ENCODE measurements at places on chromosomes 5 and 9. TPM values are rescaled to one million over a fixed set of nuclear protein-coding genes. Genes with fewer than 3 reads are reported as not detected.

ENHO gene
- not detected for total RNA-seq

MCCC2 gene
- total RNA-seq, result 10.6 TPM

IPO11 gene
- total RNA-seq, result 32.6 TPM

UBE2QL1 gene
- total RNA-seq, result 0.11 TPM

SV2C gene
- not detected for total RNA-seq

CBY3 gene
- total RNA-seq, result not detected

RNF180 gene
- 3.4 TPM for total RNA-seq

OR2V1 gene
- total RNA-seq, result not detected

MED27 gene
- total RNA-seq, result 12.1 TPM

TBC1D13 gene
- total RNA-seq, result 13.8 TPM

GABRP gene
- not detected for total RNA-seq

PLPP7 gene
- total RNA-seq, result 7.9 TPM

LECT2 gene
- not detected for total RNA-seq

All from uterine smooth muscle cell (primary cell).